ENCODE measurements at places on chromosomes 4 and X.

DNA sequence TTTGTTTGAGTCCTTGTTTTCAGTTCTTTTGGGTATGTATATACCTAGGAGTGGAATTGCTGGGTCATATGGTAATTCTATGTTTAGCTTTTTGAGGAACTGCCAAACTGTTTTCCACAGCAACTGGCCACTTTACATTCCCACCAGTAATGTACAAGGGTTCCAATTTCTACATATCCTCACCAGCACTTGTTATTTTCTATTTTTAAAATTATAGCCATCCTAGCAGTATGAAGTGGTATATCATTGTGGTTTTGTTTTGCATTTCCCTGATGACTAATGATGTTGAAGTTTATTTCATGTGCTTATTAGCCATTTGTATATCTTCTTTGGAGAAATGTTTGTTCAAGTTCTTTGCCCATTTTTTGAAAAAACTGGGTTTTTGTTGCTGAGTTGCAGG is 39.6 kb downstream of the TMEM164 start:
- no peak for DNase-seq

DNA sequence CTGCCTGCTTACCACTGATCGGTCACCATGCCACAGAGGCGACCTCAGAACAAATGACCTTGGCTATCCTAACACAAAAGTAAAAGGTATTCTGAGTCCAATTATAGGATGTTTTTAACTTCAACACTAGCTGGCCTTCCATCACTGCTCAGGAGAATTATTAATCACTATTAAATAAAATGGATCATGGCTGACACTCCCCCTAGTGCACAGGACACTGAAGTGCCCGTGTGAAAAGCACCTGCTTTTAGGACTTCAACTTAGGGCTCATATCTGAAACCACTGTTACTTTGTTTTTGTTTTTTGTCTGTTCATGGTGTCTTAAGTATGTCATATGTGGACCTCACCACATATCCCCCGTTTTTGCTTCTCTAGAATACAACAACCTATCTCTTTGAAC is 33.9 kb downstream of the STX18 start:
- DNase-seq = no peak

DNA sequence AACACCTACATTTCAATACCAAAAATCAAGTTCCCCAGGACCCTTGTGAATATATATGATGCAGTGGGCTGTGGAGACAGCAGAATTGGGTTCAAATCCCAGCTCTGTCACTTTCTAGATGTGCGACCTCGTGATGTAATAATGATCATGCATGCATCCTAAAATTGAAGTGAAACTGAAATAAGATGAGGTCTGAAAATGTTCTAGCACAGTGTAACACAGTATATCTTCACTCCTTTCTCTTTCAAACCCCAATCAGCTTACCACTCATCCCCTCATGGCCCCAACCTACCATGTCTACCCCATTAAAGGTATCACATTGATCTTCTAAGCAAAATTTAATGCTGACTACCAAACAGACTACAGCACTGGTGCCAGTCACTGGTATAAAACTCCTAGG is 69.9 kb upstream of the BRS3 start:
- DNase-seq = no peak

GRCh38 chr4:128823025-128823661 is 13.6 kb downstream of the JADE1 start:
- DNase-seq = no peak

DNA sequence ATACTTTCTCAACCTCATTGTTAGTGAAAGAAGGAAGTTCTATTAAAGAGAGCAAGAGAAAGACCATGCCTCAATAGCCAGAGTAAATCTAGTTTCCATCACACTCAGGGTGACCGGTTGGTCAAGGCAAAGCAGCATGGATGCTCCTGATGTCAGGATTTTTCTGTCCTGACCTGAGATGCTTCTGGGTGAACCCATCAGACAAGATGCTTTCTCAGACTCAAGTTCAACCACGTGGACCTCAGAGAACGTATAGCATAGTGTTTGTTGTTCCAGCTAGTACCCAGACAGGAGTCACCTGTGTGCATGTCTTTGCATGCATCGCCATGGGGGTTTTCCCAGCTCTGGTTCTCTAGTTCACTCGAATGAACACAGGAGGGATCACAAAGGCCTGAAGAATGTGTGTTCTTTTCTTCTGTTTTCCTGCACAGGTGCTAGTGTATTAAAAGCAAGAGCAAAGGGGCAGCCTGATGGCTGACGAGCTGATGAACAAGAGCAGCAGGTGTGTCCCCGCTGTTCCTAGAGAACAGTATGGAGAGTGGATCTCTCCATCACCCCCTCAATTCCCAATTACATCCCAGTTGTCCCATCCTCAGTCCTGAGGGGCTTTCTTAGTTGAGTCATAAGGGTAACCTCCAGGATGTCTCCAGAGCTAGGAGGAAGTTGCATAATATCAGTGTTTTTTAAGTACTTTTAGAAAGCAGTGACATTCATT is 110.5 kb upstream of the ENPP6 start:
- DNase-seq = no peak

- no peak for DNase-seq
Measured at GRCh38 chr4:87953826-87954225, 21.7 kb upstream of the SPP1 start.

- DNase-seq = no peak
Measured at GRCh38 chrX:19370061-19370460, 26.3 kb downstream of the PDHA1 start.

DNA sequence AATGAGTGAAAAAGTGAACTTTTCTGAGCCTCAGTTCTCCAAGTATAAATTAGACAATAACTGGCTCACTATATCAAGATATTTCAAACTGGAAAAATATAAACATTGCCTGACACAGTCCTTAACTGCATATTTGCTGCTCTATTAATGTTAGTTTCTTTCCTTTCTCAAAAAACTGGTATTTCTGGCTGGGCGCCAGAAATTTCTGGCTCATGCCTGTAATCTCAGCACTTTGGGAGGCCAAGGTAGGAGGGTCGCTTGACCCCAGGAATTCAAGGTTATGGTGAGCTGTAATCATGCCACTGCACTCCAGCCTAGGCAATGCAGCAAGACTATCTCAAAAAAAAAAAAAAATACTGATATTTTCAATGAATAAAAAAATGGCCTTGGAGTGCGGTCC is 227.0 kb downstream of the MAGEB17 start:
- DNase-seq = no peak

DNA sequence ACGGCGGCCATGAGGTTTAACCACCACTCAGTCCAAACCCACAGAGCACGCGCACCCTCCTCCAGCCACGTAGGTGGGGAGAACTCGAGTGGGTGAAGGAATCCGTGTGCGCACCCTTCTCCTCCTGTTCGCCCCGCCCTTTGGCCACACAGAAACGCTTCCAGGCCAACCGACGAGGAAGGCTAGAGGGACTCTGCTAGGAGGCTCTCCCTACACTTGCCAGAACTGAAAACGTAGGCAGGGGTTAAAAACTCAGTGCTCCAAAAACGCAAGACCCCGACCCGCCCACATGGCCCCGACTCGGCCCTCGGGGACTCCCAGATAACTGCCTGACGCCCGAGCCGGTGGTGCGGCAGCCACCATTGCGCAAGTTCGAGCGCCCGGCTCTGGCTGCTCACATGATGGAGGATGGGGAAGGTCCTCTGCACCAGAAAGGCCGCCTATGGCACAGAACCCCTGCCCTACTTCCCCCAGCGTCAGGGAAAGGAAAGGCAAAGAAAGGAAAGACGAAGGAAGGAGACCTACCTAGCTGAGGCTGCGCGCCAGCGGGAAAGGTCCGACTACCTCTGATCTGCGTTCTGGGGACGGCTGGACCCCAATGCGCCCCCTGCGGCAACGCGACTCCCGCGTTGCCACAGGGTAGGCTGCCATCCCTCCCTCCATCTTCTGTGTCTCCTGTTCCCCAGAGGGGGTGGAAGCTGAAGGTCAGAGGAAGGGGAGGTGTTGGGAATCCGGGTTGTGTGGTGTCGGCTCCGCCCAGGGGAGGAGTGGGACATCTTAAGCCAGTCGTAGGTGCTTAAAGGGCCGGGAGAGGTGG is 201.9 kb upstream of the AGTR2 start:
- no peak for DNase-seq

GRCh38 chrX:13983734-13984133 is 46.0 kb downstream of the GEMIN8 start:
- DNase-seq = no peak

- no peak for DNase-seq
Measured at GRCh38 chr4:13910556-13910955, 283.0 kb upstream of the BOD1L1 start.

- no peak for DNase-seq
Measured at GRCh38 chrX:39855748-39856129, 242.0 kb downstream of the BCOR start.

DNA sequence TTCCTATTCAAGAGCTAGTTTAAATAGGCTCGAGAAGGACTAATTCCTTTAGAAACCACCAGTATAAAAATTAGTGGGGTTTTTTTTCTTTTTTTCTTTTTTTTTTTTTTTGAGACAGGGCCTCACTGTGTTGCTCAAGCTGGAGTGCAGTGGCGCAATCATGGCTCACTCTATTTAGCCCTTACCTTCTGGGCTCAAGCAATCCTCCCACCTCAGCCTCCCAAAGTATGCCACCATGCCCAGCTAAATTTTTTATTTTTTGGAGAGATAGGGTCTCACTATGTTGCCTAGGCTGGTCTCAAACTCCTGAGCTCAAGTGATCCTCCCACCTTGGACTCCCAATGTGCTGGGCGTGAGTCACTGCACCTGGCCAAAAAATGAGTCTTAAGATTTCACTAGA is 52.8 kb downstream of the APOO start:
- no peak for DNase-seq

DNA sequence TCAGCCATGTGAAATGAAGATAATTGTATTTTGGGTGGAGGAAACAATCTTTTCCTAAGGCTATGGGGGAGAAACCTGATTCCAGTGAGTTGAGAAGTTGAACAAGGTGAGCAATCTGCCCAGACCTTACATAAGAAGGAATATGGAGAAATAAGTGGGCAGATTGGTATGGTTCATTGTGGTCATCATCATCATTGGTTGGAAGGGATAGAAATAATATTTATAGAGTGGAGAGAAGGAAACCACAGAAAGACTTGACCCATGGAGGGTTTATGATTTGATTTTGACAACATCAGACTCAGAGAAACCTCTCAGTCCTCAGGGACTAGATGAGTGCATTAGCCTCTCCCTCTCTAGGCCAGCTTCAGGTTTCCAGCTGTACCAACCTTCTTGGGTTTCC is 177.9 kb upstream of the NEIL3 start:
- DNase-seq = no peak

DNA sequence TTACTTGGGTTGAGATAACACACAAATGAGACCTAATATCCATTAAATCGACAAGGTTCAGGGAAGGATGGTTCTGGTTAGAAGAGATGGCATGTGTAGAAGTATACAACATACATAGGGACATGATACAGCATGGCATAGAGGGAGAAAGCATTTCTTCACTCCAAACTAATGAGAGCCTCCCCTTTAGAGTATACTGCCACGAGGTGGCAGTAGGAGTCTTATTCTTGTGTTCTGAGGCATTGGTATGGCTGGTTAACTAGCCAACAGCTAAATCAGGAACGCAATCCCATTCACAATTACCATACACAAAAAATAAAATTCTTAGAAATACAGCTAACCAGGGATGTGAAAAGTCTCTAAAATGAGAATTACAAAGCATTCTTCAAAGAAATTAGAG is 29.1 kb upstream of the TRO start:
- no peak for DNase-seq

DNA sequence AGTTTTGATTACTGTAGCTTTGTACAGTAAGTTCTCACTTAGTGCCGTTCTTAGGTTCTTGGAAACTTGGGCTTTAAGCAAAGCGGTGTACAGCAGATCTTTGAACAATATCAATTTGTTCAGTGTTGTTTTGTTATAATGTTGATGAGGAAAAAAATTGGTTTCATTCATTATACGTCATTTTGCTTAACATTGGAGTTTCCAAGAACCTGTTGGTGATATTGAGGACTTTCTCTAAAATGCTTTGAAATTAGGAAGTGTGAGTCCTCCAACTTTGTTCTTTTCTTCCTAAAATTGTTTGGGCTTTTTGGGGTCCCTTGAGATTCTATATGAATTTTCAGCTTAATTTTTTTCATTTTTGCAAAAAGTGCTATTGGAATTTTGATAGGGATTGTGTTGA is 49.1 kb downstream of the STAG2 start:
- DNase-seq = no peak

All from anterior cingulate cortex (tissue), 58 donors.